Activated T-cell treated with anti-CD3 and anti-CD28 coated beads for 48 hours (primary cell): ENCODE measurements at places on chromosomes 7 and 10.

GRCh38 chr10:105974803-105975456 lies 1189.6 kb downstream of the SORCS1 start:
- no peak for DNase-seq

- no peak for DNase-seq
These were observed 36.5 kb downstream of the IL15RA start for GRCh38 chr10:5940807-5941218.

GRCh38 chr10:113169853-113170460 lies 219.9 kb downstream of the TCF7L2 start:
- peak; percentile 6 for DNase-seq

- DNase-seq, result no peak
These were observed 39.0 kb downstream of the POR start for GRCh38 chr7:75953931-75954330.

- DNase-seq, result no peak
These were observed 31.9 kb downstream of the NXPH1 start for GRCh38 chr7:8465338-8465737.

DNA sequence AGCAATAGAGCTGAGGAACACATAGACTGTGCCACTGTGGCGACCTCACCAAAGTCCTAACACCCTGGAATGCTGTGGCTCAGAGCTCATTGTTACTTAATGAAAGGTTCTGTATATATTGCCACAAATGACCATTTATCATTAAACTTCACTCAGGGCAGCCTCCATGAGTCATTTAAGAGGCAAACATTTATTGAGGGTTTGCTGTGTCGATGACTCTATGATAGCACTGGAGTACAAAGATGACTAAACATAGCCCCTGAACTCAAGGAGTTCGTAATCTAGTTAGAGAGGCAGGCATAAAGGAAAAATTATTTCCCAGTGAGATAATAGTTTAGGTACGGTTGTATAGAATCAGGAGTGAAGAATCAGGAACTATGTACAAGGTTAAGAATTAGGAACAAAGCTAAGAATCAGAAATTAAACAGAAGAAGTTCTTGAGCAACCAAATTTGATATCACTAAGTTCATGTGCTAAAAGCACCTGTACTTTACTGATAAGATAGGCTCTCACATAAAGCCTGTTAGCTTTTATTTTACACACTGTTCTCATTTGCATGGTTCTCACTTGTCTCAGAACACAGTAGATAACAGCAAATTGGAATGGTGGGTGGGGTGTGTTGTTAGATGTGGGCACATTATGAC lies 7.9 kb downstream of the ENTPD7 start:
- DNase-seq, result no peak

DNA sequence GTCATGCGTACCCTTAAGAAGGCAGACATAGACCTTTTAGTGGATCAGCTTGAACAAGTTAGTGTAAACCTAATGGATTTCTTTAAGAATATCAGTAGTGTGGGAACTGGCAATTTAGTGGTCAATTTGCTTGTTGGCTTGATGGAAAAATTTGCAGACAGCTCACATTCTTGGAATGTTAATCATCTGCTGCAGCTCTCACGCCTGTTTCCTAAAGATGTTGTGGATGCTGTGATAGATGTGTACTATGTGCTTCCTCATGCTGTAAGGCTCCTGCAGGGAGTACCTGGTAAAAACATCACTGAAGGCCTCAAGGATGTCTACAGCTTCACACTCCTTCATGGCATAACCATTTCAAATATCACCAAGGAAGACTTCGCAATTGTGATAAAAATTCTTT lies 103.4 kb downstream of the ABCA13 start:
- DNase-seq, result no peak

- DNase-seq, result no peak
These were observed 163.0 kb upstream of the PPP2R2D start for GRCh38 chr10:131737543-131738395.

GRCh38 chr7:126924477-126924876 lies 328.3 kb downstream of the GRM8 start:
- no peak for DNase-seq

- DNase-seq, result no peak
These were observed 4.3 kb upstream of the CHCHD2 start for GRCh38 chr7:56110611-56111010.

- DNase-seq, result no peak
These were observed 12.2 kb downstream of the CLRN3 start for GRCh38 chr10:127880557-127880956.

DNA sequence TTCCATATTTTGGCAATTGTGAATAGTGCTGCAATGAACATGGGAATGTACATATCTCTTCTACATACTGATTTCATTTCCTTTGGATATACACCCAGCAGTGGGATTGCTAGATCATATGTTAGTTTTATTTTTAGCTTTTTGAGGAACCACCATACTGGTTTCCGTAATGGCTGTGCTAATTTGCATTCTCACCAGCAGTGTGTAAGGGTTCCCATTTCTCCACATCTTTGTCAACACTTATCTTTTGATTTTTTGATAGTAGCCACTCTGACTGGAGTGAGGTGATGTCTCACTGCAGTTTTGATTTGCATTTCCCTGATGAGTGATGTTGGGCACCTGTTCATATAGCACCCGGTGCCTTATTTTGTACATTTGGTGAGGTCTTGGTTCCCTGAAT lies 519.6 kb downstream of the REEP3 start:
- no peak for DNase-seq

GRCh38 chr10:109374215-109374614 lies 549.1 kb downstream of the XPNPEP1 start:
- no peak for DNase-seq

- DNase-seq, result peak; percentile 35
These were observed 15.4 kb upstream of the PRF1 start for GRCh38 chr10:70617798-70618568.

DNA sequence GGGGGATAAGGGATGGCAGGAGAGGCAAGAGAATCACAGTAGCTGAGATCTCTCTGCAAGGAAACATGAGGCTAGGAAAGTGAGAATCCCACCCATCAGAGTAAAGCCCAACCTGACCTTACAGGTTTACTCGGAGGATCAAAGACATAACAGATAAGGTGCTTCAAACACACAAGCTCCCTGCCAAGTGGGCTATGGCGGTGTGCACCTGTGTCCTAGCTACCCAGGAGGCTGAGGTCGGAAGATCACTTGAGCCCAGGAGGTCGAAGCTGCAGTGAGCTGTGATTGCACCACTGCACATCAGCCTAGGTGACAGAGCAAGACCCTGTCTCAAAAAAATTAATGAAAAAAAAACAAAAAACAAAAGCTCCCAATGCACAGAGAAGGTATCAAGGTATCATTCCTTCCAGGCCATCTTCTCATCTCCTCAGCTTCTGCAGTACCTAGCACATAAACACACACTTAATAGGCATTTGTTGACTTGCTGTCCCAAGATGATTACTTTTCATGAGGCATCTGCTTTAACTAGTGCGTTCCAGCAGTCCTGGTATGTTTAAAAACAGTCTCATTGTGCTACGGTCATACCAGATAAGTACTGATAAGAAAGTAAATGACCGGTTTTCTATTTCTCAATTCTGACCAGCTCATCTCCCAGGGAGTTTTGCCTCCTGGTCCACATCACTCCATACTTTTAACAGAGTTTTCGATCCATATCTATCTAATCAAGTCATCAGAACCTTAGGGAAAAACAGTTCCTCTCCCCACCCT lies 13.3 kb downstream of the GNA12 start:
- no peak for DNase-seq

- DNase-seq, result no peak
These were observed 65.4 kb upstream of the LRRTM3 start for GRCh38 chr10:66860376-66860945.

GRCh38 chr7:101882005-101882421 lies 64.6 kb downstream of the CUX1 start:
- no peak for DNase-seq

DNA sequence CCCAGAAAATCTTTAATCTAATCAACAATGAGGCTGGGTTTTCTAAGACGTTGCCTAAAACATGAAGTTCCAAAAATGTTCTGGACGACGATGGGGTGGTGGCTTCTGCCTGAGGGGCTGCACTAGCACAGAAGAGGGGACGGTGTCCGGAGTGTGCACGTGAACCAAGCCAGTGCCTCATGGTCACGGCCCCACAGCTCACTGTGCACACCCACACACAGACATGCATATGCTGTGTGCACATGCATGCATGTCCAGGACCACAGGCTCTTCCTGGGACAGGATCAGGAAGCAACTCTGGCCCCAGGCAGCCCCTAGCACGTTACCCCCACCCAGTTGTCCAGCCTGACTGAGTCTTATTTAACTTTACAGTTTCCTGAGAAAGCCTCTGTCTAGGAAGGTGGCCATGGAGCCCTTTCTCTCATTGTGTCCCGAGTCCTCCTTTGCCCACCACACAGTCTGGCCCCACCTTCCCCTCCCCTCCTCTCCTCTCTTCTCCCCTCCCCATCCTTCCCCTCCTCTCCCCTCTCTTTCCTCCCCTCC lies 100.8 kb downstream of the DNAJB6 start:
- DNase-seq, result no peak
